ENCODE measurements at places on chromosomes 7 and 10.

- DNase-seq, result no peak
These were observed 124.7 kb downstream of the CNOT4 start for GRCh38 chr7:135385209-135385608.

- DNase-seq, result no peak
These were observed 73.8 kb upstream of the EFCAB10 start for GRCh38 chr7:105655067-105655466.

GRCh38 chr10:97482381-97482780 lies 15.8 kb downstream of the MMS19 start:
- DNase-seq, result no peak

GRCh38 chr10:78523453-78523852 lies 489.8 kb downstream of the RPS24 start:
- no peak for DNase-seq

- DNase-seq, result no peak
These were observed 31.7 kb upstream of the INSIG1 start for GRCh38 chr7:155265961-155266360.

- DNase-seq, result no peak
These were observed 562.0 kb upstream of the SEMA3D start for GRCh38 chr7:85748861-85749260.

DNA sequence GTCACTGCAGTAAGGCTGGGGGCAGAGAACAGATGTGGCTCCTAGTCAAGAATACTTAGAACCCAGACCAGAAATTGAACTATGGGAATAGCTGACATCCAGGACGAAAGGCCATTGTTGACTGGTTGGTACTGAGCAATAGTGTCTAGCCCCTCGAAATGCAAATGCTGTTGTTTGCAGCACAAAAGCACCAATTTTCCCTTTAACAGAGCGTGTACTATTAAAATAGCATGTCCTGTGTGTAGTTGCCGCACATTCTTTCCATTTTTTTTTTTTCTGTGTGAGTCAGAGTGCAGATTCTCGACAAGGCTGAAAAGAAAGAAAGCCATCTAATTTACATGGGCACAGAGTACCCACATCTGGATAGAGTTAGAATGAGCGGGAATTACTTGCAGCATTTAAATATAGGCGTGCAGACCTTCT lies 302.4 kb downstream of the PTEN start:
- DNase-seq, result no peak

GRCh38 chr7:121275204-121275603 lies 53.6 kb upstream of the WNT16 start:
- DNase-seq, result no peak

GRCh38 chr10:96255549-96256333 lies 15.6 kb downstream of the BLNK start:
- DNase-seq, result no peak

DNA sequence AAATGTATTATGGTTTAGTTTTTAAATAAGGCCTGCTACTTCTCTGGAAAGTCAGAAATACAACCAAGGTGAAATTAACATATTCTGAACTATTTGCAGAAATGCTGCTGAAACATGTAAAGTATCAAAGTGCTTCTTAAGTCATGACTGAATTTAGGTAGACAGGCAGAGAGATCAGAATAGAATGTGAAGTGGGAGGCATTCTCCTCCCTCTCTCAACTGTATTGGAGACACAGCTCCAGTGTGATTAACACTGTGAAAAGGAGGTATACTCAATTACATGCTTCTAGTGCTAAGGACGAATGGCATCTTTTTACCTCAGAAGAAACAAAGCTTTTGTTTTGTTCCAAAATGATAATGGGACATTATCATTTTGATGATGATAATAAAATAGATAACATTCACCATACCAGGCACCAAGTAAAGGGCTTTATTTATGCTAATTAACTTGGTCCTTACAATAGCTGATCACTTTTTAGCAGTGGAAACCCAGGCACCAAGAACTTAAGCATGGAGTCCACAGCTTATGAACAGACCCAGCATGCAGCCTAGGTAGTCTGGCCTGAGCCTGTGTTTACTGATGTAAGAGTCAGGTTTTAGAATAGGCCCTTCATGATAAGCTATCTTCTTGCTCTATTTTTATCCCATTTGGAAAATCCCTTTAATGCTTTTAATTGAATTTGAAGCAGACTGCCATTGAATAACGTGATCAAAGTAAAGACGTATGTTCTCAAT lies 26.0 kb downstream of the PPP1R9A start:
- DNase-seq, result no peak

DNA sequence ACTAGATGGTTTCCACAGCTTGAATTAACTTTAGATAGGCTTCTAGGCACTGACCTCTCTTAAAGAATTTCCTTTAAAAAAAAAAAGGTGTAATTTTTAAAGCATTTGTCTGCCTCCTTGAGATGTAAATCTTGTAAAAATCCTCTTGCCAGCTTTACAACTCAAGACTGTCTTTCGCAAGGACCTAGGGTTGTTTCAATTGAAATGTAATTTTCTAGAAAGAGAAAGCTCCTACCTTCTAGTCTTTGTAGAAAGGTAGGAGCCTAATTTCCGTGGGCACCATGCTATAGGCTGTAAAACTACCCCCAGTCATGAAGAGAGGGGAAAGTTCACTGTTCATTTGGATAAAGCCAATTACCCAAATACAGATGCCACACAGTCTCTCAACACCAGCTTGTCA lies 228.8 kb upstream of the TMEM229A start:
- DNase-seq, result no peak

GRCh38 chr10:43120929-43121314 lies 17.3 kb upstream of the CSGALNACT2 start:
- DNase-seq, result peak; percentile 93

DNA sequence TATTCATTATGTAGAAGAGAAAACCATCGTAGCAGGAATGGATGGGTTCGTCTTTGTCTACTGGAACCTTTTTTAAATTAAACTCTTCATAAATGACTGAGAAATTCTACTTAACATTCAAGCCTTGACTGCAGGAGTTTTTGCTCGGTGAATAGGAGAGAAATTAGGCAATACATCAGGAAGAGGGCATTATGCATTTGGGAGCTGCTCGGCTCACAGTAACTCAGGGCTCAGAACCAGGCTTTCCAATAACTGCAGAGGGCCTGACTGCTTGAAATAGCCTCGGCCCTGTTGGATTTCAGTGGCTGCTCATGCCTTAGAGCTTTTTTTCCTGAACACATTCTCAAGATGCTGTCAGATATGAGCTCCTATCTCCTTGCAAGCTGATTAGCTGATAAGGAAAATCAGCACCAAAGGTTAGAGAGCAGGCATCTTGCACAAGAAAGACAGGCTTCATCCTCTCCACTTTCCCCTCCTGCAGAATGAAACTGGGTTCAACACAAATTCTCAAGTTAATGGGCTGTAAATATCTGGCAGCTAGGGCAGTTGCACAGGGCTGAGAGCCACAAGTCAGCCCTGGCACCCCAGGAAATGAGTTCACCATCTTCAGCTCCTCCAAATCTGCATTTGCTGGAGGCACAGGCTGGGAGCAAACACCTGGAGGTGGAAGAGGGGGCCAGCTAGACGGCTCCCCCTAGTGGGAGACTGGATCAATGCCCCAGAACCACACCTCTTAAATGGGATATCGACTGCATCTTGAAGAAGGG lies 24.3 kb downstream of the TECTB start:
- peak; percentile 75 for DNase-seq

DNA sequence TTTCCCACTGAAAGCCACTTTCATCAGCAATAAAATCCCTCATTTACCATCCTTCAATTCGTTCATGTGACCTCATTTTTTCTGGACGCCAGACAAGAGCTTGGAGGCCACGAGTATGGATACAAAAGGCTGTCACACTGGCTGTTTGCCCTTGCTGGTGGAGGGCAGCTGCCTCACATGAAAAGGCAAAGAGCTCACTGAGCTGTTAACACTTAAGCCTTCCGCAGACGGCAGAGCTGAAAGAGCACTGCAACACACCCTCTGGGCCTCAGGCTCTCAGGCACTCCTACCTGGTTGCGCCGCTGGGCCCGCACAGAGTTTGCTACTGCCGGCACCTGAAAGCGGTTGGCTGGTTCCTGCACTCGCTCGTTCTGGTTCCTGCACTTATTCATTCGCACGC lies 193.5 kb downstream of the CFTR start:
- DNase-seq, result no peak

DNA sequence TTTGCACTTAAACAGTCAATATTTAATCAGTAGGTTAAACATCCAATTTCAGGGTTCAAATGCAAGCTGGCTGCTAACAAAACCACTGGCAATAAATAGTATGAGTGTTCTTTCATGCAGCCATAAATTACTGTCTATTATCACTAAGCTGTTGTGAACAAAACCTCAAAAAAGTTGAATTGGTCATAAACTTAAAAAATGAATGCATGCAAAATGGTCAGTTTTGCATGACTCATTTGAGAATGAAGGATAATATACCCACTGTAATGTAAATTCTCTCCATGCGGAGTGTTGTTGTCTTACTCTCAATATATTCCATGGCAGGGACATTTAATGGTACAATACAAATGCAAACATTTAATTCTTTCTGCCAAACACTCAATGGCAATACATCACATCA lies 226.4 kb downstream of the MAGI2 start:
- no peak for DNase-seq

GRCh38 chr7:39741942-39742623 lies 118.7 kb downstream of the RALA start:
- peak; percentile 89 for DNase-seq

GRCh38 chr7:30411897-30412296 lies 66.7 kb downstream of the NOD1 start:
- peak; percentile 21 for DNase-seq

DNA sequence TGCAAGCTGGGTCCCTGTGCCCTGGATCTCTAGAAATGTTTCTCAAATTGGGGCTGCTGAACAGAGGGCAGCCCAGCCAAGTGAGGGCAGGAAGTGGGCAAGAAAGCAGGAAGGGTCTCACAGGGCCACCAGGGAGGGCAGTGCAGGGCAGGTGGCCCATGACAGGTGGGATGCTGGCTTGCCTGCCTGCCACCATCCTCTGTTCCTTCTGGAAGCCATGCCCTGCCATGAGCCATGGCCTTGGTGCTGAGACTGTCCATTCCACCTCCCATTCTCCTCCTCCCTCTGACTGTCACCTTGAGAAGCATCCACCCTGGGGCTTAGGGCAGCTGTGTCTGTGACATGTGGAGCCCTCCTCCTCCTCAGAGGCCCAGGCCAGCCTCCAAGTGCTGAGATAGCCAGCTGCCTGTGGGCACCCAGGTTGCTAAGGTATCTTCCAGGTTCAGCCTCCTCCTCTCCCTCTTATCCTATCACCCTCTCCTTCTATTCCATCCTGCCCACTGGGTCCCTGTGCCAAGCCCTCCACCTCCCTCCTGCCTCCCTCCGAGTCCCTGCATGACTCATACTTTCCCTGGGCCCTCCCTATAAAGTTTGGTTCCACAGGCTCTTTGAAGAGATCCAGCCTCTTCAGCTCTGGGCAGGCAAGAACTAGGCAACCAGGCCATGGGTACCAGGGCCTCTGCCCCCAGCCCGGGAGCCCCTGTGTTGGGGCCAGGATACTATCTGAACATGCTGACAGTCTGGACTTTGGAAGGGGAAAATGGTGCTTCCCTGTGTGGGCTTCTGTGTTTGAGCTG lies 1.3 kb downstream of the VSIR start:
- peak; percentile 82 for DNase-seq

GRCh38 chr7:12549106-12549505 lies 21.4 kb upstream of the SCIN start:
- no peak for DNase-seq

GRCh38 chr7:6163402-6163801 lies 109.0 kb downstream of the CYTH3 start:
- DNase-seq, result no peak

GRCh38 chr7:44212018-44212417 lies 11.2 kb downstream of the YKT6 start:
- no peak for DNase-seq

GRCh38 chr7:140049339-140050024 lies 13.3 kb downstream of the PARP12 start:
- no peak for DNase-seq

DNA sequence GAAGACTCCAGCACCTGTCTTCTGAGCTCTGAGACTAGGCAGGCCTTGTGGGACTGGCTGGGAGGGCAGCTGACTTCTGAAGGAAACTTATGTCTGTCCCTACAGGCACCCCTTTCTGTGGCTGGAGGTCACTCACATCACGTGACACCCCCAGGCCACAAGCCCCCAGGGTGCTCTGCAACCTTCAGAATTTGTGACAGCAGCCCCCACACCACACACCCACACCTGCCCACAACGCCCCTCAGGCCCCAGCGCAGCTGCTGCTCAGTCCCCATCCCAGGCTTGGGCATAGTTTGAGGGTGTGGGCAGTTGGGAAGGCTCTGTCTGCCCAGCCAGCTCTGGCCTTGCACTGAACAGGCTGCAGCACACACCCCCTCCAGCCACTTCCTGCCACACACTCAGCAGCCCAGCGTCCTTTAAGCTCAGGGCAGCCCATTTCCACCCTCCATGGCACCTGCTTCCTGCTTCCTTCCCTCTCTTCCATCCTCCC lies 80.0 kb upstream of the UNC5B start:
- no peak for DNase-seq

DNA sequence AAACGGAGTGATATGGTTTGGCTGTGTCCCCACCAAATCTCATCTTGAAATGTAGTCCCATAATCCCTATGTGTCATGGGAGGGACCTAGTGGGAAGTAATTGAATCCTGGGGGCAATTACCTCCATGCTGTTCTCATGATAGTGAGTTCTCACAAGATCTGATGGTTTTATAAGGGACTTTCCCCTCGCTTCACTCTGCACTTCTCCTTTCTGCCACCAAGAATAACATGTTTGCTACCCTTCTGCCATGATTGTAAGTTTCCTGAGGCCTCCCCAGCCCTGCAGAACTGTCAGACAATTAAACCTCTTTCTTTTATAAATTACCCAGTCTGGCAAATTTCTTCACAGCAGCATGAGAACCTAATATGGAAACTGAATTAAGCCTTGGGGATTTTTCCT lies 19.1 kb downstream of the FAM3C start:
- no peak for DNase-seq

- no peak for DNase-seq
These were observed 76.9 kb downstream of the ZNF365 start for GRCh38 chr10:62450912-62451610.

- DNase-seq, result no peak
These were observed 44.0 kb upstream of the ANKRD1 start for GRCh38 chr10:90964781-90965465.

- DNase-seq, result no peak
These were observed 186.3 kb downstream of the ETV1 start for GRCh38 chr7:13803134-13803533.

DNA sequence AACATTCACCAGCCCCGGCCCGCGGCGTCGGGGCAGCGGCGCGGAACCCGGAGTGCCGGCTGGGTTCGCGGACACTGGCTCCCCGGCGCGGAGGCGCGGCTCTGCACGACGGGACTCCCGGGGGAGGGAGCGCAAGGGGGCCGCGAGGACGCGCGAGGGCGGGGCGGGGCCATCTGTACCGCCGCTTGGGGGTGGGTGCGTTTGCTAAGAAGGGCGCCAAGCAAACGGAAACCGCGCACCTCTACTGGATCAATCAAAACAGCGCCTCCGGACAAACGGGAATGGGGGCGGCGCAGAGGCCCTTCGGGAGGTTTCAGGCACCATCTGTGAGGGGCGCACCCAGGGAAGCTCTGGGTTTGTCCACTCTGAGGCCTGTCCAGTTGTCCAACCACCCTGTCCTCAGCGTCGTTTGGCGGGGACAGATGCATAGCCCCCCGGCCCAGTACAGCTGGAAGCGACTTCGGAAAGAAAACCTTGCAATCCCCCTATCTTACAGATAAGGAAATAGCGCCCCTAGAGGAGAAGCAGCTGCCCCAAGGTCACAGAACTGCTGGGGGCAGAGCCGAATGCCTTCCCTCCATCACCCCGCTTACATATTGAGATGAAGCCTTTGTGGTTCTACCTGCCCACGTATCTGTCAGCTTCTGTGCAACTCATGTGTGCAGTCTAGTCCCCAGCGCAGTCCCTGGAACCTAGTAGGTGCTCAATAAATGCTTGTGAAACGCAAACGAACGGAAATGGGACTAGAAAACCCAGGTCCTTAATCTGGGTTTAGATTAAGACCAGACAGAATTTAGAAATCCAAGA lies 10.7 kb upstream of the SLIT1 start:
- peak; percentile 88 for DNase-seq
